ENCODE measurements at places on chromosomes 11 and 22.

GRCh38 chr22:48494256-48494967, 1333.3 kb downstream of the BRD1 start:
- no peak for DNase-seq

- DNase-seq, result no peak
Observed at GRCh38 chr11:101158119-101158518, 28.5 kb upstream of the PGR start.

DNA sequence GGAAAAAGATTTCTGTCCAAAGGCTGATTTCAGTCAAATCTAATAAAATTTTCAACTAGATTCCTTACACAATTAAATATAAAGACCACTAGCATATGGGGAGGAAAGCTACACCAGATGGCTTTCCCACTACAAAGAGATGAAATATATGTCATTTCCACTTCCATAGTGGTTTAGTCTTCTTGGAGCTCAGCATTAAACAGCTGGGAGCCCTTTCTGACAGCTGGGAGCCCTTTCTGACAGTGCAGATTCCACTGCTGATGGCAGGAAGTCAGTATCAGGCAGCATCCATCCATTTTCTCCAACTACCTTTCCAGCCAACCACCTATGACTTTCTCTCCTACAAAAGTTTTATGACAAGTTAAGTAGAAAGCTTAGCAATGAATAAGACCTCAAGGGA, 177.9 kb downstream of the RRAS2 start:
- DNase-seq, result no peak

- no peak for DNase-seq
Observed at GRCh38 chr22:41488076-41488475, 19.2 kb downstream of the ACO2 start.

DNA sequence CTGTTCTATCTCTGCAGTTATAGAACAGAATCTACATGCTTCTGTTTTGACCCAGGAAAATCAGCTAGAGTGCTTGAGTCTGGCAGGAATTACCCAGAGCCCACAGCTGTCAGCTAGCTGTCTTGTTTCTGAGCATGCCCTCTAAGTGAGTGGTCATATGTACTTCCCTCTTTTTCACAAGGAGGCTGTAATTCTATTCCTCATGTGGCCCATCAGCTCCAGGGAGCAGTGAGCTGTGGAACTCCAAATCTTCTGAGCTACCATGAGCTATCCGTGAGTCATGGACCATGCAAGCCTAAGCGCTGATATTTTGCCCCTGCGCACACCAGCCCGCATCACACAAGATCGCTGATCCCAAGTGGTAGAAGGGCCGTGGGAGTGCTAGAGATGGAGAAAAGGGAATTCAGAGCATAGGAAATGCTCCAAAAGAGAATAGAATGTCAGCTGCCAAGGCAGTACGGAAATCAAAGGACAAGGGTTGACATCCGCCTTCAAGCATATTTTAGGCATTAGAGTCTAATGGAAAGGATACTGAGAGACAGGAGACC, 5.4 kb downstream of the FJX1 start:
- no peak for DNase-seq

DNA sequence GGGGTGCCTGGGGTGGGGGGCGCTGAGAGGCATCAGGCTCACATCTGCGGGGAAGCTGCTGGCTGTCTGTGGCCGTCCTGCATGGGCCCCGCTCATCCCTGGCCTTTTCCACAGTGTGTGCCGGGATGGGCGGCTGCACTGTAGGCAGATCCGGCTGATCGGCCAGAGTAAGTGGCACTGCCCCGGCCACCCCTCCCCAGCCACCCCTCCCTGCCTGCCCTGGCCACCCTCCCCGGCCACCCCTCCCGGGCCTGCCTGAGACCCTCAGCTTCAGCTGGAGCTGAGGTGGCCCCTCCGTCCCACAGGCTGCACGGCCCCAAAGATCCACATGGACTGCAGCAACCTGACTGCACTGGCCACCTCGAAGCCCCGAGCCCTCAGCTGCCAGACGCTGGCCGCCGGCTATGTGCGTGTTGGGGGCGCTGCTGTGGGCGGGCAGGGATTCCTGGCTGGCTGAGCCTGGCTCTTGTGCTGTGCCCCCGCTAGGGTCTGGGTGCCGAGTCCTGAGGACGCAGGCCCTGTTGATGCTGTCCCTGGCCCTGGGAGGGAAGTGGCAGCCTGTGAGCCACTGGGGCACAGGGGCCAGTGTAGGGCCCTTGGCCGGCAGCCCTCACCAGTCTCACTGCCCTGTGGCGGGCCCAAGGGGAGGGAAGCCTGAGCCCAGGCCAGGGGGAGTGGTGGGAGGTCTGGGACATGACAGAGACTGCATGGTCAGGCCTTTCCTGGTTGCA, 10.9 kb downstream of the MUC2 start:
- no peak for DNase-seq

GRCh38 chr22:36204632-36205015, 3.0 kb upstream of the APOL4 start:
- no peak for DNase-seq

DNA sequence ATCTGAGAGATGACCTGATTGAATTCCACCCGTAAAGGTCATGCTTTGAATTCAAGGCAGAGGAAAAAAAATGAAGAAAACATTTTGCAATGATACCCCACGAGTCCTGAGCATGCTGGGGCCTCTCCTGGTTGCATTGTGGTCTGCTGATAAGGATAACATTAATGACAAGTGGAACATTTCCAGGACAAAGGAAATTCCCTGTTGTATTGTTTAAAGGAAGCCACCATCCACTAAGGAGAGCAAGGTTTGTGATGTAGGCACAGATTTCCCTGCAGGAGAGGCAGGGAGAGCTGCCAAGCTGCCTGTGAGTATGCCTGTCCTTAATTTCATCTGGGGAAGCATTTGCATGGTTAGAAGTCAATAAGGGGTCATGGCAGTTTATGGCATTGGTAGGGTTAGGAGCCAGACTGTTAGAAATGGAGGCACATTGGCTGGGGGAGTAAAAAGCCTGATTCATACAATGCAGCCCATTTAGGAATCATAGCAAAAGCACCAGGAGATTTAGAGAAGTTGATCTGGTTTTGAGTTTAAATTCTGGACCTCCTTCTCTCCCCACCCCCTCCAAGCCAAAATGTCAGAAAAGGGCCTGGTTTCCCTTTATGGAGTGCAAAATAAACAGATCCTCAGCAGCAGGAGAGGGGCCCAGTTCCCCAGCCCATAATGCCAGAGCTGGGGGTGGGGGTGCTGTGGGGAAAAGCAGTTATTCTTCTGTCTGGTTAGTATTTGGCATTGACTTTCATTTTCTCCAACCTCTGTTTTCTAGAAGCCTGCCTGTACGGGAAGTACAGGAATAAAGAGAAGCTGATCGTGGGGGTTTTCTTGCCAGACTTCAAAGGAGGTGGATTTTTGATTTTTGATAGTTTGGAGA, 22.1 kb downstream of the FLI1 start:
- DNase-seq, result no peak

DNA sequence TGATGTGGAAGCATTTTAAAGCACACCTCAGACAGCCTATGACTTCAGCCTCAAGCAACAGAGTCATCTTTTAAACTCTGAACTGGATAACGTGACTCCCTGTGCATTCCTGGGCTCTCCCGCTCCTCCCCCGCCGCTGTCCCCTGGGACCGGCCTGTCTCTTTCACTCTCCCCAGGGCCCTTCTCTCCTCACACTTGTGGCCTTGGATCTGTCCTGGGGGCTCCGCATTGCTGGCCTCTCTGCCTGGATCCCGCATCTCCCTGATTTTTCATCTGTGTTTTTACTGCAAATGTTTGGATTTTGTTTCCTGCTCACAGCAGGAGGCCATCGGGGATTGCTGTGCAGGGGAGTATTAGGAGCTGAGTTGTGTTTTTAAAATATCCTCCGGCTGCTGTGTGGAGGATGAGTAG, 15.4 kb downstream of the C11orf24 start:
- no peak for DNase-seq

DNA sequence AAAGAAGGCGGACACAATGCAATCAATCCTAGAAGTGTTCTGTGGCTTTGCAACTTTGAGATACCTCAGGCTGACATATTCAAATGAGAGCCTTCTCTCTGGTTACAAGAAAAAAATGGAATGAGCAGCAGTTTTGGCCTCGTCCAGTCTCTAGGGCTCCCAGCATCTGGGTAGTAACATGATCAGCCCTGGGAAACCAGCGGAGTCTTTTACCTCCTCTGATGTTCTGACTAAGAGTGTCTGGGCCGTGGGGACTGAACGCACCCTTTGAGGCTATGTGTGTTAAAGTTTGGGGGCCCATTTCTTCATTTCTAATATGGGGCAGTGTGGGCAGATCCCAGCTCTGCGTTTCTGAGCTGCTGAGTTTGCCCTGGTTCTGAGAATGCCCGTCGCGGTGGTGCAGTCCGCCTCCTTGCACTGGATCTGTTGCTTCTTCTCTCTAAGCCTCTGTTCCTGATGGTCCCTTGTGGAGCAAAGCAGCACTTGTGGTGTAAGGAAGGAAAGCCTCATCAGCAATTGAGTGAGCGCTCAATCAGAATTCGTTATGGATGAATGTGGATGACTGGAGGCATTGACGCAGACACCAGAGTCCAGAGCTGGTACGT, 8.1 kb downstream of the PARVB start:
- no peak for DNase-seq

GRCh38 chr11:94658386-94658785, 91.2 kb downstream of the PIWIL4 start:
- no peak for DNase-seq

DNA sequence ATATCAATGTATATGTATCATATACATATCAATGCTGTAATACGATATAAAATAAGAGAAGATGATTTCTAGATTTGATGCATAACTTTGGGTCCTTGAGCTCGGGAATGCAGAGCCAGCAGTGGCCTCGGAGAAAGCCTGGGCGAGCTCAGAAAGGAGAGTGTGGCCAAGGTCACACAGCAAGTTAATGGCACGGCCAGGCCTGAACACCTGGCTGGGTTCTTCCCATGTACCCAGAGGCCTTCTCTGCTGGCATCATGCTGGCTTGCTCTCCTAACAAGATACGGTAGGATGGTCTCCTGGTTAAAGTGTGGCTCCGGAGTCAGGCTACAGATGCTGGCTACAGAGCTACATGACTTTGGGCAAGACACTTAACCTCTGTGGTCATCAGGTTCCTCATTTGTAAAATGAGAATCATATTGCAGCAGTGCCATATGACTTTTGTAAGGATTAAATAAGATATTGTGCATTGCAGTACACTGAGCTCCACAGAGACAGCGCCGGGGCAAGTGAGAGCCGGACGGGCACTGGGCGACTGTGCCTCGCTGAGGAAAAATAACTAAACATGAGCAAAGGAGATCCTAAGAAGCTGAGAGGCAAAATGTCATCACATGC, 29.9 kb downstream of the TPST2 start:
- no peak for DNase-seq

DNA sequence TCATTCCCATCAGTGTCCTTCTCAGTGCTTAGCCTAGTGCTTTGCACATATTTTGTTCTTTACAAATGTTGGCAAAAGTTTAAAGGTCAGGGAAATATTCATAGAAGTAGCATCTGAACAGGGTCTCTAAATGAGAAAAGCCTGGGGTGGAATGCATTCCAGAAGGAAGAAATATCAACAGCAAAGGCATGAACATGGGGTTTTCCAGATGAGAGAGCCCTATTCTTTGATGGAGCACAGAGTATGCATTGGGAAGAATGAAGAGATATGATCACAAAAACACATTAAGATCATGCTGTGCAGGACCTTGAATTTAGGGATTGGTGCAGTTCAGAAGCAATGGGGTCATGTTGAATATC, 140.2 kb downstream of the SNX19 start:
- no peak for DNase-seq

DNA sequence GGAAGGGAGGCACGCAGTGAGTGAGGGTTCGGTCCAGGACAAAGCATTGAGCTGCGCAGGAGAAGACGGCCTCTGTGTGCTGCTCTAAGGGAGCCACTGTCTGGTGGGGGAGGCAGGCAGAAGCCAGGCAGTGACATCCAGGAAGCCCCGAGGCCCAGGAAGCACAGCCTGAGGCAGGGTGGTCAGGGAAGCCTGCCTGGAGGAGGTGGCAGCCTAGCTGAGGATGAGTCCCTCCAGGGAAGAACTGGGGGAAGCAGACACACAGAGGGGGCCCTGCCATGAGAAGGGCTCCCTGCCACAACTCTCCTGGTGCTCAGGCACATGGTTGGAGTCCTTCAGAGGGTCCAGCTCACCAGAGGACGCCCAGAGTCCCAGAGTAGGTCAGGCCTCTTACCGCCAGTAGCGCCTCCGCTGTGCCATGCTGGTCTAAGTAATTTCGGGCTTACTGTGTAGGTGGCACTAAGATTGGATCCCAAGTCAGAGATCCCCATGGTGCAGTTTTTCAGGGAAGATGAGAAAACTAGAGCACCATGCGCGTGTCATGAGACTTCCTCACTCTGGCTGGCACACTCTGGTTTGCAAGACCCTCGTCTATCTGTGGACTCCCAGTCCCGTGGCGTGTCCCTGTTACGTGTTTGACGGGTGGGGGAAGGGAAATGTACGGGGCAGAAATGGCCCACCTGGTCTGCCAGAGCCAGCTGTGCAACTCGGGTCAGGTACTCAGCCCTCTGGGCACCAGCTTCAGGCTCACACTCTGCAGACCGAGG, 887.2 kb downstream of the BRD1 start:
- DNase-seq, result no peak

DNA sequence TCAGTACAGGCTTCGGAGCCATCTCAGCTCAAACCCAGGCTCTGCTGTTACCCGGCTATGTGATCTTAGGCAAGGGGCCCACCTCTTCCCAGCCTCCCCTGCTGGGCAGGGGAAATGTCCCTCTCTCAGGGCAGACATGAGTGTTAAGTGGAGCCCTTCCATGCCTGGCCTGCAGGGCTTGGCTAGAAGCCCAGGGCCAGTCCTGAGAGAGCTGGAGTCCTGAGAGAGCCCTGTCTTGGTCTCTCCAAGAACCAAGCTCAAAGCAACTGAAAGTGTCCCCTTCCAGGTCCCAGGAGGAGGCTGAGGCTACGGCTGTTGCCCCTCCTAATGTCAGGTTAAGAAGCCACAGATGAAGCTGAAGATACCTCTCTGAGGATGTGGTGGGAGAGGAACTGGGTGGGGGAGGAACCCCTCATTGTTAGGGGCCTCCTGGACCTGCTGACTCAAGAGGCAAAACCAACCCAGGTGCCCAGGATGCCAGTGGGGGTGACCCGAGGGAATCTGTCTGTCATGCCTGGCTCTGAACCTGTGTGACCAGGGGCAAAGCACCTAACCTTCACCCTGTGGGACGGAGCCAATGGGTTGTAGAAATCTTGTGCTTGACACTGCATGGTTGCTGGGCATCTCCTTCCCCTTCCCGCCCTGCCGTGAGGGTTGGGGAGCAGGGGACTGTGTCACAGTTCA, 4.2 kb downstream of the ZP1 start:
- no peak for DNase-seq
